ENCODE measurements at places on chromosomes 3 and 15.
A peak's percentile ranks its signal among the peaks of the same experiment; 100 is the strongest.

DNA sequence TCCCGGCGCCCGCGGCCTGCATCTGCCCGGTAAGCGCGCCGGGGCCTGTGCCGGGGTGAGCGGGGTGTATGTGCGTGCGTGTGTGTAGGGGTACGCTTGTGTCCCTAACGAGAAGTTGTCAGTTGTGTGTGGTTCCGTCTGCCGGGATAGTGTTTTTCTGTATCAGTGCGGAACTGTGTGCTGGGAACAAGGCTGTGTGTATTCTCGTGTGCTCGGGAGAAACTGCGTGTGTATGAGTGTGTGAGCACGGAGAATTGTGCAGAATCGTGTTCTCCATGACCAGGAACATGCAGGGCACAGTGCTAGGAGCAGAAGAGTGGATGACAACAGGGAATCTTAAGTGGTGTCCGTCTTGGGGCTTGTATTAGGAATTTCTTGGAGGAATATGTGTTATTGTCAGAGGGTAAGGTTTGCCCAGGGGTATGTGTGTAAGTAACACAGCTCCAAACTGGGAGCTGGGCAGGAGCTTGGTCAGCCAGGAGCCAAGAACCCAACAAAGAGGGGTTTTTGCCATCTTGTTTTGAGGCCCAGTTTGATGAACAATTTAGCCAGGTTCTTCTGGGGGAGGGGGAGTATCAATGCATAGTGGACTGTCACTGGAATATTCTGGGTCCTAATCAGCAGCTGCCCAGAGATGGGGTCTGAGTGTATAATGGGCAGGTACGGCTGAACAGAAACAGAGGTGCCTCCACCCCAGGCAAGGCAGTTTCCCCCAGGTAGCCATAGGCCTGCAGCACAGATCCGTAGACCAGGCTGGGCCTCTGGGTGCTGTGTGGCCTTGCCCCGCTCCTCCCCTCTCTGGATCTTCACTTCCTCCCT is 2.1 kb downstream of the ISL2 start:
- peak; percentile 47 for DNase-seq

DNA sequence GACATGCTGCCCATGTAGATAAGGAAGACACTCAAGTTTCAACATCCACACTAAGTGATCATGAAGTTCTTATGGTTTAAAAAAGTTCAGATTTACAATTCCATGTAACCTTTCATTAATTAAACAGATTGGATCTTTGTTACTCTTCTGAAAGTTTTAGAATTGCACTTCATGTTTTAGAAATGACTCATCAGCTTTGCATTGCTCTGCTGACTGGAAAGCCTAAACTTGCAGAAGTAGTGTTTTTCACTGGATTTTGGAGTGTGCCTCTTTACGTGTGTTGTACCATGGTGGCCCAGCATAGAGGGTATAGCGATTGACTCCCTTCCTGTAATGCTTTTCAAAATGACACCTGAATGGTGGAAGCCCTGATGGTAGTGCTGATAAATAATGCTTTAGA is 157.9 kb downstream of the BBX start:
- DNase-seq = no peak

GRCh38 chr3:30764891-30765290 is 129.6 kb downstream of the GADL1 start:
- no peak for DNase-seq

GRCh38 chr3:65742914-65743313 is 295.8 kb downstream of the MAGI1 start:
- no peak for DNase-seq

GRCh38 chr3:38528457-38528856 is 32.3 kb downstream of the EXOG start:
- peak; percentile 58 for DNase-seq

DNA sequence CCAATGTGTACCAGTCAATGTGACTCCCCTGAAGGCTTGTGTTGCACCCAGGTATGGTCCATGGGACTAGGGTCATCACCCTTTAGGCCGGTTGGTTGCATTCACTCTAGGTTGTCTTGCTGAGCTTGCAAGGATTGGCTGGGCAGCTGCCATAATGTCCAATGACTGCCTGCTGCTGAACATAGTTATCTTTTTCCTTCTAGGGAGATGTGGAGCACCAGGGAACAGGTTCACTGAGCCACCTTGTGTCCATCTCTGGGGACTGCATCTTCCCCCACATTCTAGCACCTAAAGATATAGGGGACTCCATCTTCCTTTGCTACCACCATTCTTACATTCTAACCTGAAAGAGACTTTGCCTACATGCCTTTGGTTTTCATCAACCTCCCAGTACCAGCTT is 580.4 kb upstream of the TBL1XR1 start:
- DNase-seq = peak; percentile 51

DNA sequence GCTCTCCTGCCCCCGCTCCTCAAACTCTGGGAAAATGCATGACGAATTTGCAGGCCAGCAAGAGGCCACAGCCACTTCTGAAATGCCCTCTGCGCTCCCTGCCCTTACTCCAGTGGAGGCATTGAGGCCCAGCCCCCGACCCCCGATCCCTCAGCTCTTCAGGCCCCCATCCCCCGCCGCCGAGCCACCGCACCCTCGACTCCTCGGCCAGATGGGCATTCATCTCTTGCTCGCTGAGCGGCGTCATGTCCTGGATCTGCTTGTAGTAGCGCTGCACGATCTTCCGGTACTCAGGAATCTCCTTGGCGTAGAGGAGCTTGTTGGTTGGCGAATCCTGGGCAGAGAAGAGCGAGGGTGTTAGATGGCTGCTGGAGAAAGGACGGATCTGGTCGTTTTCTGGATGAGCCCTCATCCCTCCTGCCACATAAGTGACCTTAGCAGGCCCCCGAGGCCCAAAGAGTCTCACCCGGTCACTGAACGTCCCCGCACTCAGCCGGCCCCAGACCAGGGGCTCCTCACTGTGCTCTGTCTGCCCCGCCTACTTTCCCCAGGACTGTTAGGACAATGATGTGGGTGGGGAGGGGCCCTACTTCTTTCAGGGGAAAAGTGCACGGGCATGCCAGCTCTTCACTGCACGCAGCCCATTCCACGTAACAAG is 14.0 kb downstream of the H1-8 start:
- no peak for DNase-seq

- DNase-seq = peak; percentile 77
These were observed 20.5 kb upstream of the RGMA start for GRCh38 chr15:93109336-93110102.

DNA sequence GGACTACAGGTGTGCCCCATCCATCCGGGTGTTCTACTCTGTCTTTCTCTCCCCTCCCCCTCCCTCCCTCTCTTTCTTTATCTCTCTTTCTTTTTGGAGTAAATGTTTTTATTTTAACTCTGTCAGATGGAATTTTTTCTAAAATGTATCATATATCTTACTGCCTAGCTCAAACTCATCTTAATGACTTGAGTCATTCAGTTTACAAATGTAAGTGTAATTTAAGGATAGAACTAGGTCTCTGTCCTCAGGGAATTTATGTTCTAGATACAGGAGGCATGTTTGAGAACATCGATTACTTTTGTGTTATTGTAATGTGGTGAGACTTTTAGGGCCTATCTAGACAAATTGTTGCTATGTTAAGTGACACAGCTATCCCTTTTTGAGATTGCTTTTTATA is 3.5 kb downstream of the TBC1D23 start:
- no peak for DNase-seq

DNA sequence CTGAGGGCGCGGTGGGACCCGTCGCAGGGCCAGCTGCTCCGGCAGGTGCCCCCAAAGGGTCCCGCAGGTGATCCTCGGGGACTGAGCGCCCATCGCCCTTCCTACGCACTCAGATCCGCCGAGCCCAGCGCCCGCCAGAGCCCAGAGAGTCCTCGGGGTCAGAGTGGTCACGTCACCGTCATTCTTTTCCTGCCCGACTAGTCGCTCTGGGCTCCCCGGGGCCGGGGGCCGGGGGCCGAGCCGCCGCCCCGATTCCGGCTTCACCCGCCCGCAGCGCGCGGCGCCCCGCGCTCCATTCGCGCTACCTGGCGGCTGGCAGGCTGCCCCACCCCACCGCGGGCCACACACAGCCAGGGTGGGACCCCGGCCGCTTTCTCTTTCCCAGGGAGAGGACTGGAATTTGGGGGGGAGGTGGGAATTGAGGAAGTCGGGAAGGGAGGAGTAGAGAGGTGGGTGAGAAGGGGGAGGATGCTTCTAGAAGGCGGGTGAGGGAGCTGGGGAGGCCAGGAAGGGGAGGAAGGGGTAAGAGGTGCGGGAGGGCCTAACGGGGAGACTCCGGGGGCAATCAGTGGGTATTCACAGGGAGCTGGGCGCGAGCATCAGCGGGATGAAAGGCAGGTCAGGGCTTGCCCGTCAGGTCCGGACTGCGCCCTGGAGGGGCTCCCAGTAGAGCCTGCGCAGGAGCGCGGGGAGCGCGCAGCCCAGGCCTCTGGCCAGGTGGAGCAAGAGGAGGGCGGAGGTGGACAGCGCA is 36.1 kb upstream of the EPHB3 start:
- DNase-seq = peak; percentile 88

DNA sequence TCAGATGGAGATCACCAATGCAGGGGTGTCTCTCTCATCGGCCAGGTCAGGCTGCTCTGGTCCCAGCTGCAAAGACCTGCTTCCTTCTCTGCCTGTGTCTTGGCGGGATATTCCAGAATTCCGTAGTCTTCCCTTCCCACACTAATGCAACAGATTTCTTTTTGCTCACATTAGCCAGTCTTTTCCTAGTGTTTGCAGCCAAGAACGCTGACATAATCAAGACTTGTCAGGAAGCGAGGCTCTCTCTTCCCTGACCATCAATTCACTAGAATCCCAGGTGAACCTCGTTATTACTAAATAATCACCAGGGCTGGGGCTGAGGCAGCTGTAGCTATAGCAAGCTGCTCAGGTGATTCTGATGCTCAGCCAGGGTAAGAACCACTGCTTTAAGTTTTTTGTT is 43.2 kb upstream of the ACKR4 start:
- no peak for DNase-seq

GRCh38 chr15:25812073-25812472 is 51.1 kb downstream of the ATP10A start:
- no peak for DNase-seq

DNA sequence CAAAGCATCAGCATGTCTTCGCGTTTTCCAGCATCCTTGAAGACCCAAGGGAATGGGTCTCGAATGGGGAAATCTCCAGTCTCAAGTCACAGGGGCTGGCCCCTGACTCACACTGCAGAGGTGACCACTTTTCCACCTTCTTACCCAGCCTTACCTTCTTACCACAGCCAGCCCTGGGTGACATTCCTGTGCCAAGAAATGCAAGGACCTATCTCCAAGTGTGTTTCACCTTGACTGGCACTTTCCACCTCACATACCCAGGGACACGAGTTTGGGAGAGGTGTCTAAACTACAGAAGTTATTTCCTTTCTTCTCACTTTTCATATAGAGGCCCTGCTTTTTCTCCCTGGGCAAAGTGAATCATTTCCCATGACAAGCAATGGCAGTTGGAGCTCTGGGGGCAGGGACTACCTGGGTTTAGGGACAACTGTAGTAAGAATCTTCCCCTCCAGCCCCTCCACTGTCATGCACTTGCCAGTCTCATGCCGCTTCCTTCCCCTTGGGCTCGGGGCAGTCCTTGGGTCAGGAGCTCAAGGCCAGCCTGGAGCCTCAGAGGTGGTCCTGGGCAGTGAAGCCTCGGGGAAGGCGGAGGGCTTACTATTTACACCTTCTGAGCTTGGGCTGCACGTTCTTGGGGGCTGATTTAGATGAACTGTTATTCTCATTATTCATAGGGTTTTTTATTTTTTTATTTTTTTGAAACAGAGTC is 16.8 kb downstream of the PAQR5 start:
- DNase-seq = no peak

All from H7 (cell line).